Stimulated activated CD8-positive, alpha-beta memory T cell treated with anti-CD3 and anti-CD28 coated beads, Interleukin-15, amount 100 ng/mL, for 48 hours (primary cell): ENCODE measurements at places on chromosomes 2 and 18.

DNA sequence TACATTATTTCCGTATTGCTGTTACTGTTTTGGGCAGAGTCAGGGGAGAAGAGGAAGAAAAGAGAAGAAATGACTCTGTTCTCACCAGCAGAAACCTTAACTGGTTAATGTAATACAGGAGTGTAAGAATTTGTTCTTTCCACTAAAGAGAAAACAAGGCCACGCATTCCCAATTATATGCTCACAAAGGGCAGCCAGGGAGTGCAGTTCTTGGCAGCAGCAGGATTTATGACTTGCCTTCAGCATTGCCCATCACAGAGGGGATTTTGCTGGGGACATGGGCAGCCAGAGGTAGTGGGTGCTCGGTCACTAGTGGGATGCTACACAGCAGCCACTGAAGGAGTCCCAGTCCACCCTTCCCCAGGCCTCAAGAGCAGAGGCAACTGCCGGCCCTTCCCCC is 18.4 kb downstream of the MREG start:
- DNase-seq = no peak

DNA sequence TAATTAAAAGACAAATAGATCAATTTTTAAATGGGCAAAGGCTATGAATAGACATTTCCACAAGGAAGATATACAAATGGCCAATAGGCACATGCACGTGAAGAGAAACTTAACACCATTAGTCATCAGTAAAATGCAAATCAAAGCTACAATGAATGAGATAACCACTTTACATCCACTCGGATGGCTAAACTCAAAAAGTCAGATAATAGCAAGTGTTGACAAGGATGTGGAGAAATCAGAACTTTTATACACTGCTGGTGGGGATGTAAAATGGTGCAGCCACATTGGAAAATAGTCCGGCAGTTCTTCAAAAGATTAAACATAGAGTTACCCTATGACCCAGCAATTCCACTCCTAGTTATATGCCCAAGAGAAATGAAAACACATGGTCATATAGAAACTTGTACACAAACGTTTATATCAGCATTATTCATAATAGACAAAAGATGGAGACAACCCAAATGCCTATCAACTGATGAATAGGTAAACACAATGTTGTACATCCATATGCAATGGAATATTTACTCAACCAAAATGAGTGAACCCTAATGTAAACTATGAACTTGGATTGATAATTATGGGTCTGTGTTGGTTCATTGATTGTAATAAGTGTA is 51.1 kb downstream of the SMAD7 start:
- DNase-seq = no peak

GRCh38 chr2:48434101-48434500 is 95.9 kb upstream of the STON1 start:
- DNase-seq = no peak

DNA sequence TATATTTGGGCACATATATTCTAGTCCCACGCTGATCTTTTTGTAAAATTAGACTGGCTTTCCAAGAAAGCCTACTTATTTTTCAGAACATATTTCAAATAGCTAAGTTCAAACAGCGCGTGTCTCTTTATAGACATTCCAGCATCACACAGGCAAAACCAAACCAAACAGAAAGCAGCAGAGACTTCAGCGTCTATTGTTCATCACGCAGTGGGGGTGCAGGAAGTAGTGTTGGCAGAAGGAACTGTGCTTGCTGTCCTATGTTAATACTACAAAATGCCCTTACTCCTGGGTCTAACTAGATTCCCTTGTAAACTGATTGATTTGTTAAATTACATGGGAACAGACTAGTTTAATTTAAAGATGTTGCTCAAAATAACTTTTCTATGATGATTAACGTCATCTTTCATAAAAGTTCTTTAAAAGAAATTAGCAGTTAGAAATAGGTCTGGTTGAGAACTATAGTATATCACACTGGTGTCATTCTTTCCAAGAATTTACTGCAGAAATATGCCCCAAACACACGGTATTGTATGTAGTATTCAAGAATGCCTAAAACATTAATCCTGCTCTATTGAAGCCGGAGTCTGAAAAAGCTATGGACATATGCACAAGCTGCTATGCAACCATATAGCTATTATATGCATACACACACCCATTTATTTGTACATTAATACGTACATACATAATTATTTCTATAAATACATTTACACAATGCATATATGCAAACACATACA is 436.3 kb downstream of the CBLN2 start:
- no peak for DNase-seq

GRCh38 chr2:142892715-142893114 is 15.3 kb downstream of the KYNU start:
- DNase-seq = no peak
